ENCODE measurements at places on chromosomes 3 and 15.

- no peak for DNase-seq
Measured at GRCh38 chr15:31067890-31068603, 33.5 kb downstream of the TRPM1 start.

GRCh38 chr3:193662757-193663322 is 69.8 kb downstream of the OPA1 start:
- no peak for DNase-seq

GRCh38 chr3:56557831-56558170 is 826 bp downstream of the CCDC66 start:
- DNase-seq = no peak

GRCh38 chr3:109806929-109807328 is 469.6 kb upstream of the DPPA4 start:
- peak; percentile 14 for DNase-seq

DNA sequence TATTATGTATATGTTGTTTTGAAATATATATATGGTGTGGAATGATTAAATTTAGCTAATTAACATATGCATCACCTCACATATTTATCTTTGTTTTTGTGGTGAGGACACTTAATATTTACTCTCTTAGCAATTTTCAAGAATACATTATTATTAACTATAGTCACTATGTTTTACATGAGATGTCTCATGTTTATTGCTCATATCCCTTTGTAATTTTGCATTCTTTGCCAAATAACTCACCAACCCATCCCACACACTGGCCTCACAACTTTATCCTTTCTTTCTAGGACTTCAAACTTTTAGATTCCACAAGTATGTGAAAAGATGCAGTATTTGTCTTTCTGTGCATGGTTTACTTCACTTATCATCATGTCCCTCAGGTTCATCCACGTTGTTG is 950.2 kb upstream of the CADM2 start:
- no peak for DNase-seq

DNA sequence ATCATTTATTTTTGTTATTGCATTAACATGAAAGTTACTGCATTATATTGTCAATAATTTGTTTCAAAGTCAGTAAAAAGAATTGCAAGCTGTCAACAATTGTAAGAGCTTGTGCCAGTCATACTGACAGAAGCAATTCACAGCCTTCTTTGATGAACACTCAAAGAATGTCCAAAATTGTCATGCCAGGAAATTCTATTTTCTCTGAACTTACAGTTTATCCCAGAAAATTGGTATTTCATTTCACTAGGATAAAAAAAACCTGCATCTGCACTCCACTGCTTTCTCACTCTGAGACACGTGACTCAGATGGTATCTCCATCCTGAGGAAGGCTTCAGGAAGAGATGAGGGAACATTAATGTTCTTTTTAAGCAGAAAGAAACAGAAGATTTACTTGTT is 332.6 kb upstream of the CCDC54 start:
- DNase-seq = no peak

- DNase-seq = no peak
Measured at GRCh38 chr3:106792716-106793115, 584.5 kb upstream of the CCDC54 start.

GRCh38 chr3:152026033-152026556 is 152.7 kb downstream of the SUCNR1 start:
- no peak for DNase-seq

GRCh38 chr3:35438101-35438500 is 201.2 kb upstream of the ARPP21 start:
- no peak for DNase-seq

DNA sequence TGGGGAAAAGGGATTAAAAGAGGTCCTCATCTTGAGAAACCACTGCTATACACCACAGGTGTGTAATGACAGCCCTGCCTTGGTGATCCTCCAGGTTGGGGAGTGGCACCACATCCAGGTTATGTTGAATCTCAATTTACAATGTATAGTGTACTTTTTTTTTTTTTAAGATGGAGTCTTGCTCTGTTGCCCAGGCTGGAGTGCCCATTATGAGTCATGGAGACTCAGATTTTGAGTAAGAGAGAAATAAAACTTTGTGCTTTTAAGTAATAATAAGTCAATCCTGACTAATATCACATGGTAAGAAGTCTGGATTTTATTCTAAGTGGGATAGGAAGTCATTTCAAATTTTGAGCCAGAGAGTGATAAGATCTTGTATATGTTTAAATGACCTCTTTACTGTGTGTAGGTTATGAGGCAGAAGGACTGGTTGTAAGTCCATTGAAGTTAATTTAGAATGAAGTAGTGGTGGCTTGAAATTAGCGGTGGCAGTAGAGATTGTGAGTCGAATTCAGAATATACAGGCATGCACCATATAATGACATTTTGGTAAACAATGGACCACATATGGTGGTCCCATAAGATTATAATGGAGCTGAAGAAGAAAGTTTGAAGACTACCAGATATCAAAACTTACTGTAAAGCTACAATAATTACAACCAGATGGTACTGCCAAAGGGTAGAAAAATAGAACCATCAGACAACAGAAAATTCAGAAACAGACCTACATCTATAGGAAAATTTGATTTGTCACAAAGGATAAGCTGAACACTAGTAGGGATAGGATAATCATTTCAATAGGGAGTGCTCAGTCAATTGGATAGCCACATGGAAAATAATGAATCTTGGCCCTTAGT is 20.7 kb downstream of the POPDC2 start:
- DNase-seq = no peak

DNA sequence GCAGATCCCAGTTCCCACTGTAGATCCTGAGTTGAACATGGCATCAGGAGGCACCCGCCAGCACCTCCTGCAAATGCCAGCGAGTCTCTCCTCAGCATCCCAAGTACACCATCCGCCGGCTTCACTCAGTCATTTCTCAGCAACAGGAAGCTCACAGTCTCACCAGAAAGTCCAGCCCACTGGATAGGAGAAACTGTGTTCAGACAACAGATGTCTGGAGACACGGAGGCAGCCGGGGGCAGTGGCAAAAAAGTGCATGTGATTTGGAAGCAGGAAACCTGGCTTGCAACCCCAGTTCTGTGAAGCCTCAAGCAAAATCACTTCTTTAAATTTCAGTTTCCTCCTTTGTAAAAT is 68.7 kb downstream of the SRGAP3 start:
- no peak for DNase-seq

DNA sequence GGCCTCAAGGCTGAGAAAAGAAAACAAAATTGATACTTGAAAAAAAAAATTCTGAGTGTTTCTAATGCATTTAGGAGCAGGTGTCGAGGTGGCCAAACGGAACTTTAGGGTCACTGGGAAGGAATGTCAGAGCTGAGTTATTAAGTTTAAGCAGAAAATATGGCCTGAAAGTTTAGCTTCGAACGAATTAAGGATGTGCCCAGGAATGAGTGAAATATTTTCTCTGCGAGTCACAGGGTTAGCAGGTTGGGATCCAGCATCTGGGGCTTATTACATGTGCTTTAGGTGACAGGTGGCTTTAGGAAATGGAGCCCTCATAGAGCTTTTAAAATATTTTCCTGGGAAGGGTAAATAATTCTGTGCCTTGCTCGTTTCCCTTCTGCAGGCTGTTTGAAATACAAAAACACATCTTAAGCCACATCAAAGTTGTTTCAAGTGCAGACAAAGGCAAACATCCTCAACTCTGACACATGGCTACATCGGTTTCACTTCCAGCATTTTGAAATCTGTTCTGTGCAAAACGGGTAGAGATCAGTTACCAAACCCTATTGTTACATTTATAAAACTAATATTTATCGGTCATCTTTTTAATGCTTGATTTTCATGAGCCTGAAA is 143.1 kb upstream of the ARRDC4 start:
- DNase-seq = no peak

- no peak for DNase-seq
Measured at GRCh38 chr15:65923264-65923663, 54.0 kb downstream of the RAB11A start.

- no peak for DNase-seq
Measured at GRCh38 chr3:178485756-178486155, 50.5 kb upstream of the KCNMB2 start.

DNA sequence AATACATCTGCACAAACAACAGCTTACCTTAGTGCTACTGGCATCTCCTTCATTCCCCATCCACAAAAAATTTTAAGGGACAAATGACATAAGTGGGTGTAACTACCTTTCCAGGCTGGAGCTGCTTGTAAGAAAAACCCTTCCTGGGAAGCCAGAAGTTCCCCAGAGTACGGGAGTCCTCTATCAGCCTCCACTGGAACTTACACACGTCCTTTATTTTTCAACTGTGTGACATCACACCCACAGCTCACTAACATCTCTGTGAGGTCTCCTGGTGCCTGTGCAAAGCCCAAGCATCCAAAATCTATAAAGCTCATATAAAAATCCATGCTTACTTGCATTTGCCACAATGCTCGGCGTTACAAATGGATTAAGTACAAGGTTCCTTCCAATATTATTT is 27.6 kb downstream of the LRIG1 start:
- no peak for DNase-seq

DNA sequence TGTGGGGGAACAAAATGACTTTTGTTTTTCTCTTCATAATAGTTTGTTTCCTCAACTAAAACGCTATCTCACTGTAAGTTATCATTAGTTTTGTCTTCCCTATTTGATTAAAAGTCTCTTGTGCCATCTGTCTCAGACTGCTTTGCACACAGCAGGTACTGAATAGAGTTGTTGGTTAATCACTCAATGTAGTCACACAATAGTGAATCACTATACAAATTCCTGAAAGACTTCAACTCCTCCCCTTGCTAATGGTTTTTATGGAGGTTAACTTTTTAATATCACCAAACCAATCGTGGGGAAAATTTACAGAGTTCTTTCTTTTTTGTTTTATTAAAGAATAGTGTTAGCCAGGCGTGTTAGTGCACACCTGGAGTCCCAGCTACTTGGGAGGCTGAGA is 2.6 kb upstream of the NGLY1 start:
- no peak for DNase-seq

- no peak for DNase-seq
Measured at GRCh38 chr3:53075743-53076140, 29.9 kb upstream of the SFMBT1 start.

GRCh38 chr15:66156310-66156975 is 97.1 kb downstream of the MEGF11 start:
- DNase-seq = no peak

GRCh38 chr3:168991803-168992202 is 671.7 kb downstream of the MECOM start:
- no peak for DNase-seq

DNA sequence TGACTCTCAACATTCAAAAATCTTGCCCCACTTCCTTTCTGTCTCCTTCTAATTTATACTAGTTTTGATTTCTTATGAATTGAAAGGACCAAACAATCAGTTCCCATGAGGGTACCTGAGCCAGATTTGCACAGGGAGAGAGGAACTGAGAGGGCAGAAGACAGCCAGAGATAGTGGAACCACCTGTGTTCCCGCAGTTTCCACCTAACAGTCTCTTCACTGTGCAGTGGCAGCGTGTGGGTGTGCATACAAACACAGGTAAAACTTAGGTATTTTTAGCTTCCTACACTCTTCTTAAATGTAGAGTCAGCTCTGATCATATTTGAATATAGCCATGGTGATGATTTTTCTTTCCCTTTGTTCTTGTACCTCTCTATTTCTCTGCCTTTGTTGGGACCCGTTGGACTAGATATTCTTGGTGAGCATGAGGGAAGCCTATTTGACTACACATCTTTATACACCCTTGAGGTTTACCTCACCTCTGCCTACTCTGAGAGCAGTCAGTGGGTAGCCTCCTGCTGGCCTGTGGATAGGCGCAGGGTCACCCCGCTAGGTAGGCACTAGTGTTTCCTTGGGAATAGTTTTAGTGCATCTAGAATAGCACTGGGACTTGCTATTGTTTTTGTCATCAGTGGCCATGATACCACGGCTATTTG is 58.8 kb downstream of the MAP3K13 start:
- no peak for DNase-seq

DNA sequence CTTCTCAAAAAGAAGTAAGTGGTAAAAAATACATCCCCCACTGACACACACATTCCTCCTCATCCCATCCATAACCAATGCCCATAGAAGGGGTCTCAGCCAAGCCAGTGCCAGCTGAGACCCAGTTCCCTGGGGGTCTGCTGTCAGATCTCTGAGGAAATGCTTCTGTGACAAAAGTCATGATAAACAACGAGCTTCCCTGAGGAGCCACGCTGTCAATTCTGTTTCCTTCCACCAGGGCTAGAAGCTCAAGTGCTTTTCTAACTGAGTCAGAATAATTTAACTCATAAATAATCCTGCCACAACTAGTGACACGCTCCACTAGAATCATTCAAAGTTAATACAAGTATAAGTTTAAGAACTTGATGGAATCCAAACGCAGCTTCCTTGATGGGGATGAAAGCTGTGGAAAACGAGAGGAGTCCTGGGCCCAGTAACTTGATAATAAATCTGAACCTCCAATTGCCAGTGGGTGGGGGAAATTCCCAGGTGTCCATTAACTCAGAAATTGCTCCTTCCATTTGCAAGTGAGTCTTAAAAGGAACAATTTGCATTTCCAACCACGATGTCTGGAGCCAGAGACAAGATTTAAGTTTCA is 348.7 kb upstream of the LMCD1 start:
- DNase-seq = no peak

DNA sequence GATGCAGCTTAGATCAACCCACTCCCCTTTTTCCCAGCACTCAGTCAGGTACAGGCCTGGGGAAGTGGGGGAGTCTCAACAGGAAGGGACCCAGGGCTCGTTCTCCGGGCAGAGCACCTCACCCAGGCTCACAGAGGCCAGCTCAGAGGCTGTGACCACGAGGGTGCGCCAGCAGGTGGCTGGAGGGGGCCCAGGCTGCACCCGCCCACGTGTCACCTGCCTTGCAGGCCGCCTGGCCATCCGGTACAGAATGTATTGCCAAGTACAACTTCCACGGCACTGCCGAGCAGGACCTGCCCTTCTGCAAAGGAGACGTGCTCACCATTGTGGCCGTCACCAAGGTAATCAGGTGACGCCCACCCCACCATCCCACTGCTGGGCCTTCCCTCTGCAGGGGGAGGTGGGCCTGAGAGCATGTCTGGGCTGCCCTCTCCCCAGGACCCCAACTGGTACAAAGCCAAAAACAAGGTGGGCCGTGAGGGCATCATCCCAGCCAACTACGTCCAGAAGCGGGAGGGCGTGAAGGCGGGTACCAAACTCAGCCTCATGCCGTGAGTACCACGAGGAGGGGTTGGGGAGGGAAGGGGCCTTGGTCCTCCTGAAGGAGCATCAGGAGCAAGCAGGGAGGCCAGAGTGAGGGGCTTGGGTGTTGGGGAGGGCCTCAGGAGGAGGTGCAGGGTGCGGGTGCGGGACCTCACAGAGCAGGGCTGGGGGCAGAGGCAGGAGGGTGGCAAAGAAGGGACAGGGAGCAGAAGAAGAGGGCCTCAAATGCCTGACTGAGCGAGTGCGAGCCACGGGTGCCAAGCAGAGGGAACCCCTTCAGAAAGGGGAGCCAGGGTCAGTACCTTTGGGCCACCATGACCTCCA is 14.0 kb upstream of the LMAN1L start:
- DNase-seq = no peak

All from activated T-helper 9 cell treated with anti-CD3 and anti-CD28 coated beads, Interleukin-2, amount 50 U/mL, for 16 hours (primary cell).